ENCODE measurements at places on chromosomes 6 and 20.

DNA sequence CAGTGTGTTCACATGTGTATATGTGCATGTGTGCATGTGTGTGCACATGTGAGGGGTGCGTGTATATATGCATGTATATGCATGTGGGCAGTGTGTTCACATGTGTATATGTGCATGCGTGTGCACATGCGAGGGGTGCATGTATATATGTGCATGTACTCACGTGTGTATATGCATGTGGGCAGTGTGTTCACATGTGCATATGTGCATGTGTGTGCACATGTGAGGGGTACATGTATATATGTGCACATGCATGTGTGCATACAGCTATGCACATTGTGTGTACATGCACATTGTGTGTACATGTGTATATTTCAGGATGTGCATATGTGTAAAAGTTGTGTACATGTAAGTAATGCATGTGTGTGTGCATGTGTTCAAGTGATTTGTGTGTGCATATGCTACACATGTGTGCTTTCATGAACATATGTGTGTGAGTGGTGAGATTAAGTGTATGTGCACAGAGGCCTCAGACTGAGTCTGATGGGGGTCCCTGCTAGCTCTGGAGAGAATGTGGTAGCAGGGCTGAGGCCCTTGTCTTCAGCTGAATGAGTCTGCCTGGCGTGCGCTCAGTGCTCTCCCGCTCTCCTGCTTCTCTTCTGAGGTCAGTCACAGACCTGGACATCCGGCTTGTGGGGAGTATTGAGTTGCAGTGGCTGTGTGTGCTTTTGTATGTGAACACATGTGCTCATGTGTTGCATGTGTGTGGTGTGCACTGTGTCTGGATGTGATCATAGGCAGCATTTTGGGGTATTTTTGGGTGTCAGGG lies 19.9 kb upstream of the MYT1 start:
- DNase-seq = no peak

GRCh38 chr6:39092124-39092523 lies 22.9 kb downstream of the SAYSD1 start:
- DNase-seq = no peak

- no peak for DNase-seq
Observed at GRCh38 chr6:124888581-124889371, 73.5 kb upstream of the RNF217 start.

DNA sequence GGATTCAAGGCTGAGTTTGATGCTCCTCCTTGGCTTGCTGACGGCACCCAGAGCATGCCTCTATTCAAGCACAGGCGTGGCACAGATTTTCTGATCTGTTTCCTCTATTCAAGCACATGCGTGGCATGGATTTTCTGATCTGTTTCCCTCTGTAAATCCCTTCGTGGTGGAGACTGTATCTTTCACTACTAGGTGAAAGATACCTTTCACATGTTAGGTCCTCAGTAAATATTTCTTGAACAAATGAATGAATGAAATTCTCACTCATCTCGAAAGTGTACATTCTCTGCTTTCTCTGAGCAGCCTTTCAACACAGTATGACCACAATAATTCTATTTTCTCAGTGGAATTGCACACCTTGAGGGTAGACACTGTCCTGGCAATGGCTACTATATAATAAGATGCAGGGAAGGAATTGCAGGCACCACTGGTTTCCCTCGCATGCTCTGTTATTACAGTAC lies 72.6 kb upstream of the F13A1 start:
- DNase-seq = no peak

GRCh38 chr6:1496836-1497760 lies 107.7 kb downstream of the FOXF2 start:
- DNase-seq = no peak

DNA sequence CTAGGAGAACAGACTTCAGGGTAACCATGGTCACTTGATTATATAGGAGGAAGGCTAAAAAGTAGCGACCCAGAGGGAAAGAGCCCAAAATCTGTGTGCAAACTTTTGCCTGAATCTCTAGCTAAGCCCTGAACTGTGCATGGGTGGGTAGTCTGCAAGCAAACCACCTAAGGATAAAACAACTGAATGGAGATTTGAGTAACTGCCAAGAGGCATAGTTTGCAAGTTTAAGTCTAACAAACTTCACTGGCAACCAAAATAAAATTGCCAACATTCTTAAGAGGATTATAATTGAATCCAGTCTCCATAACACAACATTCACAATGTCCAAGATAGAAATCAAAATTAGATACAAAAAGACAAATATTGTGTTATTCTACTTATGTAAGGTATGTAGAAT lies 192.0 kb upstream of the PLN start:
- DNase-seq = no peak

DNA sequence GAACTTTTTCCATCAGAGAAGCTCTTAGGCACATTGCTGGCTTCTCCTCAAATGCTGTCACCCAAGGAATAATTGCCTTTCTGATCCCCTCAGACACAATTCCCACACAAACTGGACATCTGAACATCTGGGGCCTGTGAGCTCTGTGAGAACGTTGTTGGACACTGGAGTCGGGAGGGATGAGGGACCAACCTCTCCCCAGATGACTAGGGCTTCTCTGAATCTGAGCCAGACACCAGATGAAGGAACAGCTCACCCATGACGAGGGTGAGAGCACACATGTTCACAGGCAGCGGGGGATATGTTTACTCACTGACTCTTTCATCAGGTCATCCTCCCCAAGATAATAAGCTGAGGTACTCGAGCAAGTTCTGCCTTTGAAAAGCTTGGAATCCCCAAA lies 283.9 kb upstream of the SUPT3H start:
- DNase-seq = no peak

DNA sequence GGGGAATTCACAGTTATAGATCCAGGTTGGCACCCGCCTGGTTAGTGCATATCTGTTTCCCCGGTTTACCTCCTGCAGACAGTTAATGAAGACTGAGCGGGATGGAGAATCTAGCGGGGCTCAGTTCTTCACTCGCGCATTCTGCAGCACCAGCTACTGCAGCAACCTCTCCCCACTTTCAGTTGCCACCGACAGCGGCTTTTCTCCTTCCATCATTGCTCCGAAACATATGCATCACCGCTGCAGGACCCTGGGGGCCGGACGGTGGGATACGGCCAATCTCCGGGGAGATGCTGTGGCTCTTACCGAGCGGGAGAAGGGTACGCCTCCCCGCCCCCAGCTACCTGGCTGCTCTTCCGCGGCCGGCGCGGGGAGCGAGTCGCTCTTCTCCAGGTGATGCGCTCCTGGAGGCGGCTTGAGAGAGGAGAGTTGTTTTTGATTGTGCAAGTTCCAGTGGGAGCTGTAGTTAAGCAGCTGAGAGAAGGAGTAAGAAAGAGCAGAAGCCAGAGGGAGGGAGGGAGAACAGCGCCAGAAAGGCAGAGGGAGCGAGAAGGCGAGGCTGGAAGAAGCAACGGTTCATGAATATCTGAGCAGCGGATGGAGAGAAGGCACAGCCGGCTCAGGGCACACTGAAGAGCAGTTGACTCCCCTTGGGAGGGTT lies at the start of gene SGK1:
TSS of gene SGK1 (minus strand) at position 642 of the 661 bp plus-strand sequence. CDS start 652 bp downstream, outside the sequence.
- DNase-seq = peak; percentile 35

DNA sequence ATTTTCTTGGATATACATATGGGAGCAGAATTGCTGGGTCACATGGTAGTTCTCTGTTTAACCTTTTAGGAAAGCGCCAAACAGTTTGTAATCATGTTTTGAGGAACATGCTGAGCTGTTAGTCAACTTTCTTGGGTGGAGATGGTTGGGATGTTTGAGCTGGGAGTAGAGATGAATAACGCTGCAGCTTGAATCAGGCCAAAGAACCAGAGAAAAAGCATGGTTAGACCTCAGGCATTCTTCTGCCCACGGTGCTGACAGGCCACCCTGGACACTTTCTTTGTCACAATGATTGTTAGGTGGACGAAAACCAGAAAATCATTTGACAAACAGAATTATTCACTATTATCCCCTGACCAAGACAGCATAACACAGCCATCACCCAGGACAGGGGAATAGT lies 66.8 kb downstream of the PRDM1 start:
- no peak for DNase-seq

GRCh38 chr6:37506479-37506878 lies 6.8 kb upstream of the CCDC167 start:
- DNase-seq = no peak

DNA sequence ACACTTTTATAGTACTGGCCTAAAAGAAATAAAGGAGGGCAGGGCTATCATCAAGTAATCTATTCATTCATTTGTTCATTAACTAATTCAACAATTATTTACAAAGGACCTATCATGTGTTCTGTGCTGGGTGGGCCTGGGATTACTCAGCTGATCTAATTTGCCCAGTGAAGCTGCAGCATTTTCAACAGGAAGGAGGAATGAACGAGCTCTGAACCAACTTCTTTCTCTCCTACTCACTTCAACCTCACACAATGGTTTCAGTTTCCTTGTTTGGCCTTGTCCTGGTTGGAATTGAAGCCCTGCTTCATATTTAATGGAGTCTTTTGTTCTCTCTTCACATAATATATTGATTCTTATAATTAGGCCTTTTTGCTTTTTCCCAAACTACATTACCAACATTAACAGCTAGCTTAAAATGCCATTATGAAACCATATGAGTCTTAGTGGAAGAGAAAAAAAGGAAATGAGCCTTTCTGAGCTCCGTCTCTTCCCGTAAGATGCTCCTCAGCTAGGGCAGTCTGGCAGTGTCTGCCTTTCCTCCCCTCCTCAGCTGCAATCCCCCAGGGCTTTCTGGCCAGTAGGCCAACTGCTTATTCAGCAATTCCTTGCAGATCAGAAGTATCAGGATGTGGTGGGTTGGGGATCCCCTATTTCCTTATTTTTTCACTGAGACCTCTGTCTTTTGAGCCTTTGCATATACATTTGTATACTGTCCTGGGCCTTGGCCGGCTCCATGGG lies 79.4 kb upstream of the NRN1 start:
- DNase-seq = no peak

GRCh38 chr20:728256-728944 lies 39.9 kb downstream of the SLC52A3 start:
- peak; percentile 13 for DNase-seq
